LHCN-M2 (cell line): ENCODE measurements at places on chromosomes 7 and 10. TPM values are rescaled to one million over a fixed set of nuclear protein-coding genes. Genes with fewer than 3 reads are reported as not detected.

ADAM12 gene
- 16.6 and 21.2 TPM in 2 replicates for total RNA-seq

GPER1 gene
- total RNA-seq = 0.32 and 0.63 TPM in 2 replicates

AUTS2 gene
- total RNA-seq = 3.0 and 4.6 TPM in 2 replicates

IKZF1 gene
- not detected in 2 replicates for total RNA-seq

C10orf105 gene
- total RNA-seq = not detected in 2 replicates

AMPH gene
- total RNA-seq = 0.06 and 0.19 TPM in 2 replicates

SPDYE9 gene
- not detected in 2 replicates for total RNA-seq

BAG3 gene
- total RNA-seq = 26.5 and 27.3 TPM in 2 replicates
